ENCODE measurements at places on chromosomes 12 and 14.

DNA sequence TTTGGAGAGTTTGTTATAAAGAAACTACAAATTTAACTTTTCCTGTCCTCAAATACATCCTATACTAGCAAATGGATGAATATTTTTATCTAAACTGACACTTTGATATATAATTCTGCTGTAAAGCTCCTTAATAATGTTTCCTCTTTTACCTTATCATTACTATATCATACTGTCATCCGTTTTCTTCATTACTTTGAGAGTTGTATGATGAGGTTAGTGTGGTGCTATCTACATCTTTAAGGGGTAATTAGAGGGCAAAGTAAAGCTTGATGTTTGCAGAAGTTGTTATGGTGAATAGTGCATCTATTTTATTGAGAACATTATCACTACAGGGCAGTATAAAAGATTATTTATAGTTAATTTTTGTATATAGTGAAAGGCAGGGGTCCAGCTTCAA is 36.1 kb downstream of the LIN7A start:
- no peak for DNase-seq

DNA sequence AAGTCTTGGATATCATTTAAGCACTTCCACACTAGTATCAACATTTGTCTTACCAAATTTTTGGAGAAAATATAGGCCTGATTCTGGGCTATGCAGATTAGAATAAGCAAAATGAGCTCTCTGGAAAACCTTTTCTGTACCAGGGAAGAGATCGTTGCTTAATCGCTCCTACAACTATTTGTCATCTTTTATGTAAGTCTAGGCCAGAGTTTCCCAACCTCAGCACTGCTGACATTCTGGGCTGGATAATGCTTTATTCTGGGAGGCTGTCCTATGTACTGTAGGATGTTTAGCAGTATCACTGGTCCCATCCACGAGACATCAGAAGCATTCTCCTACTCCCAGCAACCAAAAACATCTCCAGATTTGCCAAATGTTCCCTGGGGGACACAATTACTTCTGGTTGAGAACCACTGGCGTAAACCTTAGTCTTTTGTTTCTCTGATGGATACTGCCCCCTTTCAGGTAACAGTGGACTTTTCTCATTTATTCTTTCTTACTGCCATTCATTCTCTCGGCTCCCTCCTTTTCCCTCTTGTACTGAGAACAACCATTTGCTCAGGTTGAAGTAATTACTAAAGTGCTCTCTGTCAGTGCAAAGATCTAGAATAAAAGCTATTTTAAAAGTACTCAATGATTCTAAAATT is 316.9 kb upstream of the E2F7 start:
- DNase-seq: no peak

DNA sequence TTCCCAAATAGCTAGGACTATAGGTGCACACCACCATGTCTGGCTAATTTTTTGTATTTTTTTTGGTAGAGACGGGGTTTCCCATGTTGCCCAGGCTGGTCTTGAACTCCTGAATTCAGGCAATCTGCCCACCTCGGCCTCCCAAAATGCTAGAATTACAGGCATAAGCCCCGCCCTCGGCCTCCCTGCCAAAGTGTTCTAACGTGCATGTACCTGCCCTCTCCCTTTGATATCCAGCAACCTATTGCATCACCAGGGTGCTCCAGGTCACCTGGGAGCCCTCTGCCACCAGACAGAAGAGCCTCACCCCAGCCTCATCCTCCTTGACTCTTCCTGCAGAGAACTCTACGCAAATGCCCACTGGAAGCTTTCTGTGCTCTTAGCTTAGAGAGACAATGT is 2.2 kb upstream of the EML1 start:
- no peak for DNase-seq

DNA sequence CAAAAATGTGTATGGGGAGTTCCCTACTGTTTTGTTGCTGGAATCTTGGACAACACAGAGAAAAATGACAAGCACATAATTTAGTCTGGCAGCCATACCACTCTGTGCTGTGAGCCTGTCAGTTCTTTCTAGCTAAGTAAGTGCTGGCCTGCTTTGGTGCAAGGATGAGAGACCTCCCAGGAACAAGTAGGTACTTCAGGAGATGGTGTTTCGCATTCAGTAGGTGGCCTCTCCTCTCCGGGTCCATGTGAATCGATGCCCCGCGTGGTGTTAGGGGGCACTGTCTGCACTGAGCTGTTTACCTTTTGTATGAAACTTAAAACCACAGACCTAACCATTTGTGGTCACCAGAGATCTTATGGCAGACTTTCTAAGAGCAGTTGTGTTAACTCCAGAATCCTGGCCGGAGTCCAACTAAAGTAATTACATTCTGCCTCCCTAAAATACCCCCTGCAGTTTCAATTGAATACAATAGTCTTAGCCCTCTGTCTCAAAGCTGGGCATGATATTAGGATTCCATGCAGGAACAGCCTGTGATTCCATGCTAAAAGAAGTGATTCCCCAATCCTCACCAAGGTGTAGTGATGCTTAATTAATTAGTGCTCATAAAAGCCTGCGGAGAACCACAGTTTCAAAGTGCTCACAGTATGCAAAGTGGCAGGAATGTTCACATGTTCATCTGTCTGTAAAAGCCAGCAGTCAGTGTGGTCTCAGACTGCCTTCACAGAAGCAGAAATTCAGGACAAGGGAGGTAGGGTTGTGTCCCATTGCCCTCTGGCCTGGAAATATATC is 64.2 kb downstream of the LLPH start:
- no peak for DNase-seq

DNA sequence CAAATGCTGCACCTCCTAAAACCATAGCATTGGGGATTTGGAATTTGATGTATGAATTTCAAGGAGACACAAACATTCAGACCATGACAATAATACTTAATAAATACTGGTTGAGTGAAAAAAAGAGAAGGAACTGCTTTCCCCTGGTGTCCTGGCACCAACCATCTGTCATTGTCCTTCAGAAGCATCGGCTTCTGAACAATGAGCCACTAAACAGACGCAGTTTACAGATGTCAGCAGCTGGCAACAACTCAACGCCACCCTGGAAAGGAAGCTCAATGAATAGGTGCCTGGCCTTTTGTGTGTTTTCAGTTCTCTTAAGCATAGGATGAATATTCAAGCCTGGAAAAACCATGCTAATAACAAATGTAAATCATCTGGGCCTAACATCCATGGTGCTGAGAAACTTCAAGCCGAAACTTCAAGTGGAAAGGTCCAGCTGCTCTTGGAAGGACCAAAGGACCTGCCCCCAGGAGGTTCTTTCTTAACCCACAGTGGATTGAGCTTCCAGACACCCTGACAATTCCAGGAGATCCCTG is 101.3 kb downstream of the WIF1 start:
- no peak for DNase-seq

DNA sequence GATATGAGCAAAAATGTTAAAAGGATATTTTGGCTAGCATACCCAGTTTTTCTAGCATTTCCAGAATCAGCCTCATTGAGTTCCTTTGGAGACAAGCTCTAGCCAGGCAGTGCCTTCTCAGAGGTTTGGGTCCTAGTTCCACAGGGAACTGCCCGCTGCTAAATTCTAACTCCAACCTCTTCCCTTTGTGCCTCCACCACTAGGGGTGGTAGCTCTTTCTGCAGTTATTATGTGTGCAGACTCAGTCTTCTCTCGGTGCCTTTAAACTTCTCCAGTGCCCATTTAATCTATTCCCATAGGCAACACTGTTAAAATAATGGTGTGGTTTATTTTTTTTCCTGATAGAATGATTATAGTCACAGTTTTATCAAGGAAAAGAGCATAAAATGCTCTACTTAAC is 21.5 kb upstream of the SLC25A3 start:
- DNase-seq: no peak

GRCh38 chr14:55976655-55977054 is 141.6 kb upstream of the PELI2 start:
- no peak for DNase-seq

DNA sequence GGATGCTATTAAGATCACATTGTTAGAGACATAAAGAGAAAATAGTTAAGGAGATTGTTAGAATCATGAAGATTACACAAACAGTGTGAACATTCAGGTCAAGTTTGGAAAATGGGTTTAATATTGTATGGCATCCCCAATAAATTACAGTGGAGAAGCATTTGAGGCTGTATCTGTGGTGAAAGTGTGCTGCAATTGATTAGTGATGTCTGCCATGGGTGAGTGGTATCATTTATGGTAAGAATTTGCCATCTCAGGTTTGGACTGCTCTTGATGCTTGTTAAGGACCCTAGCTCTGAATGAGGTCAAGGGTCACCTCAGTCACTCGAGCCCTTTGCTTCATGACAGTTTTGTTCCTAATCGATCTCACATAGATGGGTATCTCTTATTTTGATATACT is 265.7 kb upstream of the SRRM4 start:
- no peak for DNase-seq

DNA sequence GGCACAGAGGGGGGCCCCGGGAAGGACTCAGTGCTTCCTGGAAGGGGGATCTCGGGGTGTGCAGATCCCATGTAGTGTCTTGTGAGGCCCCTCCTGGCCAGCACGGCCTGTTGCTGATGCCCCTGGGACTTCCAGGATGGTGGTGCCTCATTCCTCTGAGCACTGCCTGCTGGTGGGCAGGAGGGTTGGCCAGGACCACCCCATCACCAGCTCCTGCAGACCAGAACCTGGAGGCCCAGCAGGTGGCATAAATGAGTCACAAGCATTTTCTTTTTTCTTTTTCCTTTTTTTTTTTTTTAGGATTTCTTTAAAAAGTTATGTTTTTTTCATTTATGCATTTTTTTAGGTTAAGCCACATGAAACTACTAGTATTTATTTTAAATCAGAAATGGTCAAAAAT is 8.0 kb downstream of the MMP17 start:
- no peak for DNase-seq

GRCh38 chr14:52716155-52716554 is 9.2 kb downstream of the PSMC6 start:
- DNase-seq: no peak

GRCh38 chr14:77222546-77223225 is 41.1 kb downstream of the TMEM63C start:
- no peak for DNase-seq

DNA sequence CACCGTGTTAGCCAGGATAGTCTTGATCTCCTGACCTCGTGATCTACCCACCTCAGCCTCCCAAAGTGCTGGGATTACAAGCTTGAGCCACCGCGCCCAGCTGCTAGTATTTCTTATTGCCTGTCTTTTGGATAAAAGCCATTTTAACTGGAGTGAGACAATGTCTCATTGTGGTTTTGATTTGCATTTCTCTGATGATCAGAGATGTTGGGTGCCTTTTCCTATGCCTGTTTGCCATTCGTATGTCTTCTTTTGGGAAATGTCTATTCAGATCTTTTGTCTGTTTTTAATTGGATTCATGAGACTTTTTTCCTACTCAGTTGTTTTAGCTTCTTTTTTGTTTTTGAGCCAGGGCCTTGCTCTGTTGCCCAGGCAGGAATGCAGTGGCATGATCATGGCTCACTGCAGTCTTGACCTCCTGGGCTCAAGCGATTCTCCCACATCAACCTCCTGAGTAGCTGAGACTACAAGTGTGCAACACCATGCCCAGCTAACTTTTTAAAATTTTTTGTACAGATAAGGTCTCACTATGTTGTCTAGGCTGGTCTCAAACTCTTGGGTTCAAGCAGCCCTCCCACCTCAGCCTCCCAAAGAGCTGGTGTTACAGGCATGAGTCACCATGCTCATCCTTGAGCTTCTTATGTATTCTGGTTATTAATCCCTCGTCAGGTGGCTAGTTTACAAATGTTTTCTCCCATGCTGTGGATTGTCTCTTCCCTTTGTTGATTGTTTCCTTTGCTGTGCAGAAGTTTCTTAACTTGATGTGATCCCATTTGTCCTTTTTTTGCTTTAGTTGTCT is 65.9 kb downstream of the ACACB start:
- no peak for DNase-seq

GRCh38 chr12:29703528-29703927 is 80.2 kb downstream of the TMTC1 start:
- no peak for DNase-seq

GRCh38 chr12:5438671-5439200 is 6.8 kb downstream of the NTF3 start:
- no peak for DNase-seq

DNA sequence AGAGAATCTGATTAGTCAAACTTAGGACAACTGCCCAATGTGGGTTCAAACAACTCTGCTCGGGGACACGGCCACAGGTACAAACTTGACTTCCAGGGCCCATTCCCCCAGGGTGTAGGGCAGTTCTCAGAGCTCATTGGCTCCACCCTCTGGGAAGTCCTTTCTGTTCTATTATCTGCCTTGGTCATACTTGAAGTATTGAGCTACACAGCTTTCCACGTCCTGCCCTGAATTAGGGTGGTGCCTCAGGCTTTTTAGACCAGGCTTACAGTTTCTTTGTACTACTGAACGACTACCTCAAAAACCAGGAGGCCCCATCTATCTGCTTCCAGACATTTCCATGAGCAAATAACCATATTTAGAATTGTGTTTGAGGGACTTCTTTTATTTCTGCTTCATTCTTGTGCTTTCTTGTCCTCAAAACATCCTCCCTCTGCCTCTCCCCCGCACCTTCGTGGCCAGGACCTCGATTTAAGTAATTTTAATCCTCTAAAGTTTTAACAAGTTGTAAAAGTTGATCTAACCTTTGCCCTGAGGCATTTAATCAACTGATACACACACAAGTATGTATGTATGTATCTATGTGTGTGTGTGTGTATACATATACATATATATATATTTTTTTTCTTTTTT is 281.7 kb upstream of the AMIGO2 start:
- peak; percentile 39 for DNase-seq

- no peak for DNase-seq
Observed at GRCh38 chr14:71468701-71469100, 463.5 kb upstream of the RGS6 start.

- no peak for DNase-seq
Observed at GRCh38 chr14:50944647-50945413, 547 bp upstream of the PYGL start.

GRCh38 chr12:42728770-42729534 is 139.4 kb upstream of the PRICKLE1 start:
- DNase-seq: no peak

DNA sequence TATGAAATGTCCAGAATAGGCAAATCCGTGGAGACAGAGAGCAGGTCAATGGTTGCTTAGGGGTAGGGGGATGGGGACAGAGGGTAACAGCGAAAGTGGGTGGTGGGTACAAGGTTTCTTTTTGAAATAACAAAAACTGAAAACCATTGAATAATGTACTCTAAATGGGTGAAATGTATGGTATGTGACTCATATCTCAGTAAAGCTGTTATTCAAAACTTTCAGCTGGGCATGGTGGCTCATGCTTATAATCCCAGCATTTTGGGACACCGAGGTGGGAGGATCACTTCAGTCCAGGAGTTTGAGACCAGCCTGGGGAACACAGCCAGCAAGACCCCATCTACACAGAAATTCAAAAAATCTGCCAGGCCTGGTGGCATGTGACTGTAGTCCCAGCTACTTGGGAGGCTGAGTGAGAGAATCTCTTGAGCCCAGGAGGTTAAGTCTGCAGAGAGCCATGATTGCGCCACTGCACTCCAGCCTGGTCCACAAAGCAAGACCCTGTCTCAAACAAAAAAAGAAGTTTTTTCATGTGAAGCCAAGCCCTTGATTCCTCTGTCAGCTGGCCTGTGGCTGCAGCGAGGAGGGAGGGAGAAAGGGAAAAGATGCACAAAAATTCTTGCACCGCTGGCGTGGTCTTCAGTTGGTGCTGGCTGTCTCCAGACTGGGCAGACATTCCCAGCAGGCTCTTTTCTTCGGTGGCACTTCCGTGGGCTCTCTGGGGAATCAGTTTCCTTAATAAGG is 248.2 kb downstream of the SLC41A2 start:
- DNase-seq: no peak

GRCh38 chr12:120735181-120735580 is 9.6 kb downstream of the ACADS start:
- DNase-seq: no peak
